ENCODE measurements at places on chromosomes 6 and 20. TPM values are rescaled to one million over a fixed set of nuclear protein-coding genes. Genes with fewer than 3 reads are reported as not detected.

The ISM1 gene
- 0.90 TPM for total RNA-seq

DNA sequence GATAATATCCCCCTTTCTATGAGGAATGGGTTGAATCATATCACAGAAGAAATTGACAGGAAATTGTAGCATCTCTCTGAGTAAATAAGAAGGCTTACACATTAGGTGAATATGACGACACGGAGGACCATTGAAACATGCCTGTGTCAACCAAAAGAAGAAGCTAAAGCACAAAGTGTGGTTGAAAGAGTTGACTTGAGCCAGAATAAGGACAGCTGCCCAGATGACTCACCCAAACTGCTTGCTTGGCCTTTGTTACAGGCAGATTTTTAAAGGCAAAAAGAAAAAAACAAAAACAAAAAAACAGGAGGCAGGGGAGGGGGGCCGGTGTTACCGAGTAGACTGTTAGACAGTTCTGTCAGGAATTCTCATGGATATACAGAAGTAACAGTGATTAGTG lies 129.8 kb upstream of the EDN1 start:
- H3K27ac ChIP-seq = no peak overlapping the region
- no peaks in the 10 kb centered on the region for H3K27me3 ChIP-seq
- no peaks in the 10 kb centered on the region for H3K4me1 ChIP-seq
- DNase-seq = no peak
- no peak overlapping the region for H3K4me3 ChIP-seq

DNA sequence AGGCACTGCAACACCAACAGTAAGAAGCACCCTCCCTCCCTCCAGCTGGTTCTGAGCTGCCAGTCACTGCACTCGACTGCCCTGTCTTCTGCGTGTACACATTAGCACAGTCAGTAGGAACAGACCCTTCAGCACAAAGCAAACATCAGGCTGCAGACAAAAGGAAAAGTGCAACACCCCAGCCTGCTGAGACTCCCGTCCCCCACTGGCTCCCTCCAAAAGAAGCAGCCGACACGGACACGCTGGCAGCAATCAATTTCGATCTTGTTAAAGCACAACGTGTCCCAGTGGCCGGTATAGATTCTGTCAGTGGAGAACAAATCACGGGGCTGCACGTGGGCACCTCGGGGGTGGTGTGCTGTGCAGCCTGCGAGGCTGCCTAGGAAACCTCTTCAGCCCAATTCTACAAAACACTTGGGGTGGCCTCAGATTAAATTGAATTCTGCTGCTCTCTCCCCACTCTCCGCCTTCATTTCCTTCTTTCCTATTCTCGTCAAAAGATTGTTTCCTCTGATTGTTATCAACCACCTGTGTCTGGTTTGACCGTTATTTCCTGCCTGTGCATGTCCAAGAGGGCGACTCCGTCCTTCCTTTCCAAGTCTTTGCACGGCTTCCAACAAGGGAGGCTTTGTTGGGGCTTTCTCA lies 38.7 kb downstream of the TRAF3IP2 start:
- DNase-seq = no peak
- no peak overlapping the region for H3K27ac ChIP-seq
- no peaks in the 10 kb centered on the region for H3K27me3 ChIP-seq

DNA sequence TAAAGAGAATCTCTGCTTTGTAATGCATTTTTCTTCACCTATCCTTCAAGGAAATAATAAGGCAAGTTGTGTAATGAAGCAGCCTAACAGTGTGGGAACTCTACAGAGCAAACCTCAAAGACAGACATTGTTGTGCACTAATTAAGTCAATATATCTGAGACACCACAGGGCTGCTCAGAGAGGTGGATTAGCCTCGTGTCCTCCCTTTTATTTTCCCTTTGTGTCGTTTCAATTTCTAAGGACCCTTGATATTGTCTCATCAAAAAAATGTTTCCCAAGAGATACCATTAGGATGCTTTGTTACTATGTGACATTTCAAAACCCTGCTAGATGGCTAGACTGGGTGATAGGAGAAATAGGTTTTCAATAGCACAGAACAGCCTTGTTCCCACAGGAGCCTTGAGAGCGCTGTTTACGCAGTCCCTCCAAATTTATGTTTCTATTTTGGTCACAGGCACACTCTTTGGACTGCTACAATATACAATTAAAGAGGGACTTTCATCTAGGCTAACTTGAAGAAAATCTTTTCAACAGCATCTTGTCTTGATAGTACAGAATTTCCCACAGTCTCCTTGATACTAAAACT lies 23.1 kb downstream of the UBE3D start:
- no peaks in the 10 kb centered on the region for H3K36me3 ChIP-seq
- no peak for DNase-seq
- H3K27ac ChIP-seq = no peak overlapping the region
- no peaks in the 10 kb centered on the region for H3K27me3 ChIP-seq

The CALHM5 gene
- total RNA-seq = not detected

Measured in HepG2 (cell line).